ENCODE measurements at places on chromosomes 1 and 21.

GRCh38 chr1:36922593-36923426 is 111.5 kb downstream of the GRIK3 start:
- DNase-seq: no peak

- DNase-seq: peak; percentile 74
Measured at GRCh38 chr1:231921646-231922345, 295.2 kb downstream of the DISC1 start.

DNA sequence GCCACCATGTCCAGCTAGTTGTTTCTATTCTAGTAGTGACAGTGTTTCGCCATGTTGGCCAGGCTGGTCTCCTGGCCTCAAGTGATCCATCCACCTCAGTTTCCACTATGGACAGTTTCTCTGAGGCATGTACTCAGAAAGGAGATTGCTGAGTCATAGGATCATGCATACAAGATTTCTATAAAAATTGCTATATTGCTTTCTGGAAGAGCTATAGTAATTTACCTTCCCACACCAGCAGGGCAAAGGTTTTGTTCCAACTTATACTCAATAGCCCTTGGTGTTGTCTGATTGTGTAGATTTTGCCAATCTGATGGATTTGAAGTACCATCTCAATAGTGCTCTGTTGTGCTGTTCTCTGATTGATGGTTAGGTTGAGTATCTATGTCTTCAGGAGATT is 15.6 kb upstream of the ATP1A1 start:
- DNase-seq: no peak

DNA sequence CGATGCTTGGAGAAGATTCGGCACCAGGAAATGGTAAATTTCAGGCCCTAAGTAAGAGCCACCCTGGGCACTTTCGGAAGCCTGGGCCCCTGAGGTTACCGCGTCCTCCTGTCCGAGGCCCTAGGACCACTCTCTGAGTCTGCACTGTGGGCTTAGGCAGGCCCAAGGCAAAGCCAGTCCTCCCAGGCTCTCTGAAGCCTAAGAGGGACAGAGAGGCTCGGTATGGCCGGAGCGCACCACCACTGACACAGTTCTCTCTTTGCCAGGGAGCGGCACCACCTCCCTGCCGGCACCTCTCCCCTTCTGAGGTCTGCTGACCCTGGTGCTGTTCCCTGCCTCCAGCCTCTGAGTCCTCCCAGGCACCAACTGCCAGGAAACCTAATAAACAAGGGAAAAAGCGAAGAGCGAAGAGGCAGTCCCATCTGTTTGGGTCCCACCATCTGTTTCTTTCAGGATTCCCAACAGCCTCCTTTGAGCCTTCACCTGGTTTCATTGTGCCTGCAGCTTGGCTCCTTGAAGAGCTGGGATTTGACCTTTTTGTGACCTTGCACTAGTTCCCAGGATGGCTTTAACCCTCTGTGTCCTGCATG is 57.7 kb downstream of the VWA5B1 start:
- no peak for DNase-seq

DNA sequence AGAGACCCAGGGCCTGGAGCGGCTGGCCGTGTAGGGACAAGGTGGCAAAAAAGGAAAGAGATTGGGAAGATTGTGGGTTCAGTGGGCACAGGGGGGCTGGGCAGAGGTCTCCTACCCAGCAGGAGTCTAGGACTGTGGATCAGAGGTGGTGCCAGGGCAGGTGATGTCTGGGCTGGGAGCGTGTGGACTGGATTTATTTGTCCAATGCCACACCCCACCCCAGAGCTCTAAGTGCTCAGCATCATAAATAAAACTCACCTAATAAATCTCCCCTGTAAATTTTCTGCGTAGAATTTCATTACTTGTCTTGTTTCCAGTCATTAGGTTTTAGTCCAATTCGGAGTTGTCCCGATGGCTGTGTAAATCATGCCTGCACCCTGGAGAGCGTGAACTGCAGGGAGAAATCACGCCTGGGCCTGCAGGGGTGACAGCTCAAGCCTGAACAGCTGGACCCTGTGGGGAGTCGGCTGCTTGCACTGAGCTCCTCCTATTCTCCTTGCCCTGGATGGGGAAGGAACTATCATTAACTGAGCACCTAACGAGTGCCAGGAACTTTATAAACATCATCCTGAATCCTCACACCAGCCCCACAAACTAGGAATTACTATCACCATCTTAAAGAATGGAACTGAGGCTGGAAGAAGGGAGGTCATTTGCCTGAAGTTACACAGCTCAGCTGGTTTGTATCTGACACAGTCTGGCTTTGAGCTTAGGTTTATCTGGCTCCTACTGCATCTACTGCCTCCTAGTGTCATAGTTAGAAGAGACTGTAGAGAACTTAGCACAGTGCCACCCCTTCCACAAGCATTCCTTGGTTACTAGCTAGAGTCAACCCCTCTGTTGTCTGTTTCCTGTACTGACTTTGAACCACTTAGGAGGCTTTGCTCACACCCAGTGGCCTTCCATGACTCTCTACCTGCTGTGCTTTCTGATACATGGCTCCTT is 25.0 kb upstream of the POU3F1 start:
- DNase-seq: peak; percentile 51

- no peak for DNase-seq
Measured at GRCh38 chr1:91895832-91896556, 10.0 kb upstream of the TGFBR3 start.
